NCI-H2081 treated with DMSO at 0.1 percent for 48 hours (cell line): ENCODE measurements at places on chromosomes 11 and 22.

DNA sequence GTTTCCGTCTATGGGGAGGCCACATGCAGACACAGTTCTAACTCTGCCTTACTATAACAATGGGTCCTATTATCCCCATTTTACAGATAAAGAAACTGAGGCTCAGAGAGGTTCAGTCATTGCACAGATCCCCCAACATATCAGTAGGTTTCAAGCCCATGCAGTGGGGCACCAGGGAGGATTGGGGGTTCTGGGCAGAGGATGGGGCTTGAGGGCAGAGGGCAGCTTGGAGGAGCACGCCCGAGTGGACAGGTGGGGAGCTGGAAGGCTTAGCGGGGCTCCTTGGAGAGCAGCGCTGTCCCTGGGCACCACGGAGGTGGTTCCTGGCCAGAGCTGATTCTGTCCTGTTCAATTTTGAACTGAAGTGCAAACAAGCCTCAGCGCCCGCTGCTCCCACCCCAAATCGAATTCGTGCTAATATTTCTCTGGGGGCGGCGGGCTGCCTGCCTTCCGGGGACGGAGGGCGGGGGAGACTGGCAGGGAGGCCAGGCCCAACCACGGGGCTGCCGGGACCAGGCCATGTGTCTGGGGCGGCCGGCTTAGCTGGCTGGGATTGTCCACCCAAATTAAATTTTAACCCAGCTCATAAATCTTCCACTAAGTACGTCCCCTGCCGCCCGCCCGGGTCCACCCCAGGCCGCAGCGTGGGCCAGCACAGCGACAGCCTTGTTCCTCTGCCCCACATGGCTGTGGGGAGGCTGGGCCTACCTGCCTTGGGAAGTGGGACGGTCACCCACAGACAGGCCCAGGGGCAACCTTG, 49.4 kb downstream of the FLRT1 start:
- DNase-seq: no peak

DNA sequence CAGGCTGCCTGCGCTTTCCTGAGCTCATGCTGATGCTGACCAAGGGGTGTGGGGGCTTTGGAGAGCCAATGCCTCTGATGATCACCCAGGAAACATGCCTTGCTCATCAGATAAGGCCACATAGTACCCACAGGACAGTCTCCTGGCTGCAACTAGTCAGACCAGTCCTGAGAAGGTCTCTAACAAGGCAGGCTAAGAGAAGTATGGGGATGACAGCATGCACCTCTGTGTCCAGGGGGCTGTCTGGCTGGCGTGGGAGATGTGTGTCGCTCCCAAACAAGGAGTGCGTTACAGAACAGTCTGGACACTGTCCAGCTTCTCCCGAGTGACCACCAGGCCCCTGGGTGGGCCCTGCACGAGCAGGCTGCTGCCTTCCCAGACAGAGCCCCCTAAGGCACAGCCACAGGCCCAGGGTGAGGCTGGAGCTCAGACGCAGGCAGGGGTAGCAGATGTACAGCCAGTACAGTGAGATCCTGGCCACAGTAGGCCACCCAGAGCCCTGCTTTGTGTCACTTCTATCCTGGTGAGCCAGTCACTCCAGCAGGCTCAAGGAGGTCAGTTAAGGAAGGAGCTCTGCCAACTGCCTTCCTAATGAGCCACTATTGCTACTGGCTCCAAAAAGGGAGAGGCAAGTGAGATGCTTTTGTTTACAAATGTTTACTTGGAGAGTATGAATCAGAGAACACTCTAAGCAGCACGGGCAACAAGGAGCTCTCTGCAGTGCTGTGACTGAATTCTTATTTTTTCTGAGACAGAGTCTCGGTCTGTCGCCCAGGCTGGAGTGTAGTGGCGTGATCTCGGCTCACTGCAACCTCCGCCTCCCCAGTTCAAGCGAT, 66.0 kb upstream of the CLTCL1 start:
- no peak for DNase-seq

DNA sequence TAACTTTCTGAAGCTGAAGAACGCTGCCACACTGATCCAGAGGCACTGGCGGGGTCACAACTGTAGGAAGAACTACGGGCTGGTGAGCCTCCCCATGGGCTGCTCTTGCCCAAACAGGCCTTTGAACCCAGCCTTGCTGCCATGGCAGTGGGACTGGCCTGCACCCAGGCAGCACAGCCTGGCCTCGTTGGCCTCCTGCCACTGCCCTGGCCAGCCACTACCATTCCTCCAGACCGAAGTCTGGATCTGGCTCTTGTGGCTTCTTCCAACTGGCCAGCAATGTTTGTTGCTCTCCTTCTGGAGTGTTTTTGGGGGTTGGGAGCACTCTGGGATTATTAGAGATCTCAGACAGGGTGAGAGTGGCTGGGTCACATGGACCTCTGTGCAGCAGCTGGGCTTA, 51.0 kb downstream of the MYO7A start:
- no peak for DNase-seq

DNA sequence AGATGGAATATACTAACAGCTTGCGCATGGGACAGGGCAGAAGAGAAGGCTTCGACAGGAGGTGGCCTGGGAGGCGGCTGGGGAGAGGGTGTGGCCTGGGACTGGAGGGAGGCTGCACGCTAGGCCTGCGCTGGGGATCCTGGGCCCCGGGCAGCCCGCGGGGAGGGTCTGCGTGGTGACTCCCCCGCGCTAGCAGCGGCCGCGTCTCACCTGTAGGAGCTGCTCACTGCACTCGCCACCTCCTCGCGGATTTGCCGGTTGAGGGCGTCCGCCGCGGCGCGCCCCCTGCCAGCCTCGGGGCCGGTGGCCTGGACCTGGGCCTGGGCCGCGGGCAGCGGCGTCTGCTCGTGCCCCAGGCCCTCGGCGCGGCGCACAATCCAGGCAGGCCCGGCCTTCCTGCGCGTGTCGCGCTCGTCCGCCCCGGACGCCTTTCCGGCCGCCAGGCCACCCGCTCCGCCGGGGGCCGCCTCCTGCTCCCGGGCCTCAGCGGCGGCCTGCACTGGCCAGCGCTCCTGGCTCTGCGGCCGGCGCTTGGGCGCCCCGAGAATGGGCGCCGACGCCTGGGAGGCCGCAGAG, 1.5 kb downstream of the MAP6 start:
- DNase-seq: no peak

GRCh38 chr11:65541093-65541982, 16.5 kb downstream of the SCYL1 start:
- DNase-seq: no peak

DNA sequence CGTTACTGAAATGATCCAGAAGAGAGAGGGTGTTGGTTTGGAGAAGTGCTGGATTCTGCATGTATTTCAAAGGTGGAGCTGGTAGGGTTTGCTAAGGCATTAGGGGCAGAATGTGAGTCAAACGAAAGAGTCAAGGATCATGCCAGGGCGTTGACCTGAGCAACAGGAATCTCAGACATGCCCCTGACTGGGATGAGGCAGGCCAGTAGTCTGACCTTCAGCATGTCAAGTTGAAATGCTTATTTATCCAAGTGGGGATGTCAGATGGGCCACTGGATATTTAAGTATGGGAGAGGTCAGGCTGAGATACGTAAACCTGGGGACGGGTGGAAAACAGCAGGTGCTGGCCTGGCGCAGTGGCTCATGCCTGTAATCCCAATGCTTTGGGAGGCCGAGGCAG, 2.7 kb upstream of the TSGA10IP start:
- DNase-seq: no peak

- no peak for DNase-seq
Measured at GRCh38 chr11:115715251-115715770, 211.1 kb upstream of the CADM1 start.

GRCh38 chr11:27871056-27871455, 170.8 kb upstream of the BDNF start:
- no peak for DNase-seq

- no peak for DNase-seq
Measured at GRCh38 chr22:46612904-46613605, 7.1 kb upstream of the GRAMD4 start.

DNA sequence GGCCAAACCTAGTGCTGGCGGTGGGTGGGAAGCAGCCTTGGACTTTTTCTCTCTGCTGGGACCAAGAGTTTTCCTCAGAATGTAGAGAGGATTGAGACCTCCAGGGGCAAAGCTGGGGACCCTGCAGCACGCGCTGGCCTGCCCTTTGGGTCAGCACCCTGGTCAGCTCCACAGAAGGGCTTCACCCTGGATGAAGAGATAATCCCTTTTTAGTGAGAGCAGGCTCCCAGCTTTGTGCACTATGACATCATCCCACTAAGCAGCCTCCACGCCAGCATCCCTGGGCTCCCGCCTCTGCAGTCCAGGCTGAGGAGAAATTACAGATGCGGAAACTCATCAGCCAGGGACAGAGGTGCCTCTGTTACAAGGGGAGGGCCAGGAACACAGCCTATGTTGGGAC, 23.5 kb downstream of the DRICH1 start:
- DNase-seq: no peak

DNA sequence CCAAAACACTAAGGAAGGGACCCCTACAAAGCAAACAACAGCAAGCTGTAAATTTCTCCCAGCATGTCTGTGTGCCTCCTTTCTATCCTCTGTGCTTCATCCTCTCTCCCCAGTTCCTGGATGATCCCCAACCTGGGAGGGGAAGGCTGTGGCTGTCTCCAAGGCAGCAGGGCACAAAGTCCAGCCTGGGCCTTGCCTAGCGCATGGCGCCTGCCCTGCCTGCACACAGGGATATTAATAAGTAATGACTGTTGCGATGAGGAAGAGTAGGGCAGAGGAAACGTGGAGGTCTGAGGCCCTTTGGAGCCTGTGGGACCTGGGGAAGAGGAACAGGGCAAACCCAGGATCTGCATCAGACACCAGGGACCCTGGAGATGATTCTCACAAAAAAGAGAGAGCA, 2.0 kb downstream of the USH1C start:
- DNase-seq: no peak

- DNase-seq: no peak
Measured at GRCh38 chr22:42655693-42656092, 6.5 kb upstream of the CYB5R3 start.

DNA sequence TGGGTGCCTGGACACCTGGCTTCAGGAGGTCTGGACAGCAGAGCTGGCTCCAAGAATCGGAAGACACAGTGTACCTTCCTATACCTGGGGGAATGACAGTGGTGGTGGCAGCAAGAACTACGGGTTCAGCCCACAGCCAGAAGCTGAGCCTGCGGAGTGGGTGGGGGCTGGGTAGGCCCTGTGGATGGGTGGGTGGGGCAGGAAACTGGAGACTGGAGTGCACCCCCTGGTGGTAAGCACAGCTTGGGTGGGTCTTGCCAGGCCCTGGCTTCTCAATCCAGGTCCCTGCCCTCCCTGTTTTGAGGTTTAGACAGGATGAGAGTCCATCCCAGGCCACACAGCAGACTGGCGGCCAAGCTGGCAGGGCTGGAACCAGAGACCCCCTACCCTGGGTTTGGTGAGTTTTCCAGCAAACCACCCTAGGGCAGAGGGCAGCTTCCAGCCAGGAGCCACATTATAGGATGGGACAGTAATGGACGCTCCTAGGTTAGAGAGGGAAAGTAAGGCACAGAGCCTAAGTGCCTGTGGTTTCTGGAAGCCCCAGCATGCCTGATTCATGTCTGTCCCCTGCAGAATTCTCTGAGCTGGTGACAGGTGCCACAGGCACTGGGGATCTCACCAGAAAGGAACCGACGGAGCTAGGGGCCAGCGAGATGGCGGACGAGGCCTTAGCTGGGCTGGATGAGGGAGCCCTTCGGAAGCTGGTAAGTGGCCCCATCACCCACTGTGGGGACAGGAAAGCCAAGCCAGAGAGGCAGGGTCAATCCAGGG, 1.7 kb downstream of the SMTN start:
- DNase-seq: no peak

DNA sequence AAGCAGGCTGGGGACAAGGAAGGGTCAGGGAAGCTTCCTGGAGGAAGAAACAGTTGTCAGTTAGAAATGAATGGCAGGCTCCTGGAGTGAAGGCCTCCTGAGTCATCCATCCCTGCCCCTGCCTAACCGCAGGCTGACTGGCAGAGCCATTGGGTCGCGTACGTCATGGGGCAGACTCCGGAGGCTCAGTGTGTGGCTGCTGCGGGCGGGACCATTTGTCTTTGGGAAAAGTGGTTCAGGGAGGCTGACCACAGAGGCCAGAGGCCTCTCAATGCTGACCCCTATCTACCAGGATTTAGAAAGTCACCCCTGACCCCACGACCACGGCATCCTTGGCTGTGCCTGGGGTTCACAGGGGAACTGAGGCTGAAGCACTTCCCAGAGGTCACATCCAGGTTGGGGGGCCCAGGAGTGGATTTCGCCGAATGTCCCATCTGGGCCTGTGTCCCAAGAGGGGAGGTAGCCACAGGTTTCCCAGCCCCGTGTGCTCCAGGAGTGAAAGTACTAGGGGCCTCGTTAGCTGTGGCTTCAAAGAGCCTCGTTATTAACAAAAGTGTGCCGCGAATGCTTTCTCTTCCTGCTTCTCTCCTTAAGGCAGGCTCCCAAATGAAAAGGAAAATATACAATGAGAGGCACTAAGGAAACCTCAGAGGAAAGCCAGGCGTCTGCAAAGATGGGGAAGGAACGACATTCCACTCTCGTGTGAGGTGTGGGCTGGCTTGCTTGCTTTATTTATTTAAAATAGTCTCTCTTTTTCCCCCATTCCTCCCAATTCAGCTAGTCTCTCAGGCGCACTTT, 58.9 kb downstream of the FLRT1 start:
- DNase-seq: no peak

GRCh38 chr11:122305426-122306320, 189.7 kb upstream of the BLID start:
- DNase-seq: no peak

DNA sequence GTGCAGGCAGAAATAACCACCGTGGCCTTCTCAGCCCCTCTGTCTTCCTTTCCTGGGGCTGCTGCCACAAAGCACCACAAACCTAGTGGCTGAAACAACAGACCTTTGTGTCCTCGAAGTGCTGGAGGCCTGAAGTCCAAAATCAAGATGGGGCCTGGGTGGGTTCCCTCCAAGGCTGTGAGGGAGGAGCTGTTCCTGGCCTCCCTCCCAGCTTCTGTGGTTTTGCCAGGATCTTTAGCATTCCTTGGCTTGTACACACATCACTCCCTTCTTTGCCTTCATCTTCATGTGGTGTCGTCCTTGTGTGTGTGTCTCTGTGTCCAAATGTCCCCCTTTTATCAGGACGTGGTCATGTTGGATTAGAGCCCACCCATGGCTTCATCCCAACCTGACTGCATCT, 29.0 kb upstream of the PARVG start:
- DNase-seq: no peak

GRCh38 chr11:46249938-46250744, 27.3 kb upstream of the CREB3L1 start:
- no peak for DNase-seq

GRCh38 chr11:111694851-111695250, 71.3 kb downstream of the PPP2R1B start:
- no peak for DNase-seq
